ENCODE measurements at places on chromosomes 11 and 22. TPM values are rescaled to one million over a fixed set of nuclear protein-coding genes. Genes with fewer than 3 reads are reported as not detected.

- DNase-seq = no peak
These were observed 652.1 kb upstream of the CHORDC1 start for GRCh38 chr11:90874986-90875385.

GRCh38 chr22:27063406-27063805, 406.0 kb downstream of the MIAT start:
- no peak for DNase-seq

DNA sequence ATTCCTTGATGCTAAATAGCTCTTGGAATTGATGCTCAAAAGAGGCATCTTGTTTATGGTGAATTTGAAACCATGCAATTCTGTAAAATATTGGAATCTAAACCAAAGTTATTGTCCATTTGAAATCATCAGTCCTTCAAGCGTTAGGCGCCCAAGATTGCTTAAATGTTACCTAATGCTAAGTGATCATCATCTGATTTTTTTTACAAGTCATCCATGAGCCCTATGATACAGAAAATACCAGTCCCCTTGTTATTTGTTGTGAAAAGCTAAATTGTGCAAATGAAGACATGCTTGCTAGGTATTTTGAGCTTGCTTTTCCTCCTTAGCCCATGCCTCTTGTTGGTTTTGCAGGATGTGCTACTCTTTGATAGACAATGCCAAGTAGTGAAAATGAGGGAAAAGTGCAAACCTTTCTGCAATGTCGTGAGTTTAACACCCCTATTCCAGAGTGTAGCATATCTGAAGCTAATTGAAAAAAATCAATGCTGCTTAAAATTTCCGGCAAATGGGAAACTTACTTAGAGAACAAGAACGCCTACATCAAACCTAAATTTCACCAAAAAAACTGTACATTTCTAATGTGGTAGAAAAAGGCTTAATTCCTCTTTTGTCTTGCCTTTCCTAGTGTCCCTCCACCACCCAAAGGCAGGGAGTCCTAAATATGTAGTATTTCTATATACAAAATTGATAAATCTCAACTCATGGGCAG, 1.9 kb downstream of the GRK3 start:
- no peak for DNase-seq

- peak; percentile 54 for DNase-seq
These were observed 3.9 kb upstream of the ABCG4 start for GRCh38 chr11:119144825-119145486.

DNA sequence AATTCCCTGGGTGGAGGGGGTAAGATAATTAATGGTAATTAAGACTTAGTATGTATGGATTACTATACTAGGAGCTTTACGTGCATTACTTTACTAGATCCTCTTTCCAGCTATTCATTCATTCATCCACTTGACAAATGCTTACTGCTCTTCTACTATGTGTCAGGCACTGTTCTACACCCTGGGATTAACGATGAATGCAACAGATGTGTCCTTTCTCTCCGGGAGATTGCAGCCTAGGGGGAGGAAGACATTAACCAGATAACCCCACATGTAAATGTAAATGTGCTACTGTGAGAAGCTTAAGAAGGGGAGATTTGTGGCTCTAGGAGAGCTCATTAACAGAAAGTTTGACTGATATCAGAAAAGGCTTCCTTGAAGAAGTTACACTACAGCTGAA, 1.7 kb downstream of the ANKK1 start:
- no peak for DNase-seq

DNA sequence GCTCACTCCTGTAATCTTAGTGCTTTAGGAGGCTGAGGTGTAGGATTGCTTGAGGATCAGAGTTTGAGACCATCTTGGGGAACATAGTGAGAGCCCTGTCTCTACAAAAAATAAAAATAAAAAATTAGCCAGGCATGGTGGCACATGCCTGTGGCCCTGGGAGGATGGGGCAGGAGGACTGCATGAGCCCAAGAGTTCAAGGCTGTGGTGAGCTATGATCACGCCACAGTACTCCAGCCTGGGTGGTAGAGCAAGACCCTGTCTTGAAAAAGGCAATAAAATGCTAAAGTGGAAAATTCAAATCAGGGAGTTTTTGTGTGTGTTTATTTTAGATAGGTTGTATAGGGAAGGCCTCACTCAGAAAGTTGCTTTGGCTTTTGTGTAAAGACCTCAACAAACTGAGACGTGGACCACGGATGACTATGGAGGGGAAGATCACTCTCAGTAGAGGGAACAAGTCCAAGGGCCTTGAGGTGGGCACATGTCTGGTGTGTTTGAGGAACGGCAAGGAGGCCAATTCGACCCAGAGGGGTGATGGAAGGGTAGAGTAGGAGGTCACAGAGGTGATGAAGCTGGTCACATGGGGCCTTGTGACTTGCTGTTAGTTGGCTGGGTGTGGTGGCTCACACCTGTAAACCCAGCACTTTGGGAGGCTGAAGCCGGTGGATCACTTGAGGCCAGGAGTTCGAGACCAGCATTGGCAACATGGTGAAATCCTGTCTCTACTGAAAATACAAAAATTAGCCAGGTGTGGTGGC, 35.7 kb downstream of the WEE1 start:
- no peak for DNase-seq

GRCh38 chr22:19070397-19071169, 51.6 kb downstream of the DGCR2 start:
- DNase-seq = no peak

DNA sequence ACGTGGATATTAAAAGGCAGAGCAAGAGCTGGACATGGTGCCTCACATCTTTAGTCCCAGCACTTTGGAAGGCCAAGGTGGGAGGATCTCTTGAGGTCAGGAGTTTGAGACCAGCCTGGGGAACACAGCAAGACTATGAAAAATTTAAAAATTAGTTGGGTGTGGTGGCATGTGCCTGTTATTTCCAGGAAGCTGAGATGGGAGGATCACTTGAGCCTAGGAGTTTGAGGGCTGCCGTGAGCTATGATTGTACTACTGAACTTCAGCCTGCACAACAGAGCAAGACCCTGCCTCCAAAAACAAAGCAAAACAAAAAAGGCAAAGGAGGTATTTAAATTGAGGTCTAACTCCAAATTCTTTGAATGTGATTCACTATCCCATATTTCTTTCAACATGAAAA, 23.5 kb downstream of the RDX start:
- DNase-seq = no peak

DNA sequence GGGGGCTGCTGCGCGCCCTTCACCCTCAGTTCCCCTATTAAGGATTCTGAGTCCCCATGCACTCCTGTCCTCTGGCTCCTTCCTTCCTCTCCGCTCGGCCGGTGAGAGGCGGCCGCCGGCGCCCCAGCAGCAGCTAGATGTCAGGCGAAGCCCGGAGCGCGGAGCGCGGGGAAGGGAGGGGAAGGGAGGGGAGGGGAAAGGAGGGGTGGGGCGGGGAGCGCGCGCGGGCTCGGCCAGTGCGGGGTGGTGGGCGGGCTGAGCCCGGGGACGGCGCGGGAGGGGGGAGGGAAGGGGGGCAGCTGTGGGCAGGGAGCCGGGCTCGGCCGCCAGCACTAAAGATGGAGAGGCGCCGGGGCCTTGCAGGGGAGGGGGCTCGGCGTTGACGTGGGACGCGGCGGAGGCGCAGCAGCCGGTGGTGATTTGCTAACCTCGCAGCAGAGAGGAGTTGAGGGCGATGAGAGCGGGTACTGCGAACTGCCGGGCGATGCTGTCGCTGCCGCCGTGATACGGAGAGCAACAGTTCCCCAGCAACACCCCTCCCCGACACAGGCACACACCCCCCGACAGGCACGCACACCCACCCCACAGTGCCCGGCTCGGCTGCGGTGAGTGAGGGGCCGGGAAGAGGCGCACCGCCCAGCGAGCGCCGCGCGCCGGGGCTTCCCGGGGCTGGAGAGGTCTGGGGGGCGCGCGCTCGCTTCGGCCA, at the start of gene ZBTB16:
TSS of gene ZBTB16 (plus strand) at position 434 of the 706 bp plus-strand sequence. CDS start 3,590 bp downstream, outside the sequence.
- peak; percentile 85 for DNase-seq

ANO9 gene
- 10.4 TPM for polyA plus RNA-seq

EP300 gene
- 28.3 TPM for polyA plus RNA-seq

CASTOR1 gene
- polyA plus RNA-seq = 4.3 TPM

DNA sequence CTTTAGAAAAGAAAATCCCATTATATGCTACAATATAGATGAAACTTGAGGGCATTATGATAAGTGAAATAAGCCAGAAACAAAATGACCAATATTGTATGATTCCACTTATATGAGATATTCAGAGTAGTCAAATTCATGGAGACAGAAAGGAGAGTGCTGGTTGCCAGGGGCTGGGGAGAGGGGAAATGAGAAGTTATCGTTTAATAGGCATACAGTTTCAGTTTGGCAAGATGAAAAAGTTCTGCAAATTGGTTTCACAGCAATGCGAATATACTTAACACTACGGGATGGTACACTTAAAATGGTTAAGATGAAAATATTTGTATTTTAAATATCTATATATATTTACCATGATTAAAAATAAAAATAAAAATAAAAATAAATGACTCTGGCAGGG, 31.1 kb upstream of the RDX start:
- DNase-seq = no peak

DNA sequence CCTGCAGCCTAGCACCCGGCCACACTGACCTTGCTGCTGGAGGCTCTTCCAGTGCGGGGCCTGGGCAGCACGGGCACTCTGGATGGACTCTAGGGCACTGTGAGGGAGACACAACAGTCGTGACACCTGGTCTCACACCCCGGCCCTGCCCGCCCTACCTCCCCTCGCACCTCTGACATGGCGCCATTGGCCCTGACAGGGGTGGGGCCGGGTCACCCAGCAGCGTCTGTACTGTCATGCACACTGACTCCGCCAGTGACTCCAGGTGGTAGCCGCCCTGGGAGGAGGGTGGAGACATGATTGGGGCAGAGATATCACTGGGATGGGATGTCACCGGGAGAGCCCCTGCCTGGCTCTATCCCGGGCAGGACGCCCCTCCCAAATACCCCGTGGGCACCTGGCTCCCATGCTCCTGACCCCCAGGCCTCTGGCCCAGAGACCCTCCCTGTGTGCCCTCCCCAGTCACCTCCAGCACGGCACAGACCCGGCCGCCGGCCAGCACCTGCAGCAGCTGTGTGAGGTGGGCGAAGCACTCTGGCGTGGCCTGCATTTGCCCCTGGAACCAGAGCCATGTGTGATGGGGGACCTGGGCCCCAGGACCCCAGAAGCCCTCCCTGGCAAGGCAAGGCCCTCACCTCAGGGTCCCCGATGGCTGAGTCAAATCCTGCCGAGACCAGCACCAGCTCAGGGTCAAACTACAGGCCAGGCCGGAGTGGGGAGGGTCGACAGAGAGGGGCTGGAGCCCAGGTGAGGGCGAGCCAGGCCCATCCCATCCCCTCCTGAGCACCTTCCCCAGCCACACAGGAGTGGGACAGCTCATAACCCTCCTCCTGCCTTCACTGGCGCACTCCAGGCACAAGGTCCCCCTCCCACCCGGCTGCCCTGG, 2.6 kb downstream of the HDAC10 start:
- no peak for DNase-seq

GRCh38 chr11:11669233-11669846, 47.5 kb upstream of the GALNT18 start:
- DNase-seq = no peak

C11orf97 gene
- polyA plus RNA-seq = not detected

- no peak for DNase-seq
These were observed 27.3 kb downstream of the SYT7 start for GRCh38 chr11:61553373-61554171.

DNA sequence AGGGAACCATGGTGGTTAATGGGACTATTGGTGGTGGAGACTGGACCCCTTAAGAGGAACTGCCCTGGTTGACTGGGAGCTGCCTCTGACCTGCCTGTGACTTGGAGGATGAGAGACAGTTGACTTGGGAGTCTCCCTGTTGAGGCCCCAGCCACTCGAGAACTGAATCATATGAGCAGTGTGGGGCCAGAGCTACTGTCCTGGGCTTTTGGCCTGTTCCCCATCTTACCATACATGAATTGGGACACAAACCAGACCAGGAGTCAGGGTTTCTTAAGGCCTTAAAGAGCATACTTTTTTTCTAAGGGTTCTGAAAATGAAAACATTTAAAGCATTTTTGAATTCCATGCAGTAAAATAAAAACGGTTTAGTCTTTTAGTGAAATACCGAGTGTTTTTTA, 92.8 kb downstream of the TEAD1 start:
- DNase-seq = no peak

DNA sequence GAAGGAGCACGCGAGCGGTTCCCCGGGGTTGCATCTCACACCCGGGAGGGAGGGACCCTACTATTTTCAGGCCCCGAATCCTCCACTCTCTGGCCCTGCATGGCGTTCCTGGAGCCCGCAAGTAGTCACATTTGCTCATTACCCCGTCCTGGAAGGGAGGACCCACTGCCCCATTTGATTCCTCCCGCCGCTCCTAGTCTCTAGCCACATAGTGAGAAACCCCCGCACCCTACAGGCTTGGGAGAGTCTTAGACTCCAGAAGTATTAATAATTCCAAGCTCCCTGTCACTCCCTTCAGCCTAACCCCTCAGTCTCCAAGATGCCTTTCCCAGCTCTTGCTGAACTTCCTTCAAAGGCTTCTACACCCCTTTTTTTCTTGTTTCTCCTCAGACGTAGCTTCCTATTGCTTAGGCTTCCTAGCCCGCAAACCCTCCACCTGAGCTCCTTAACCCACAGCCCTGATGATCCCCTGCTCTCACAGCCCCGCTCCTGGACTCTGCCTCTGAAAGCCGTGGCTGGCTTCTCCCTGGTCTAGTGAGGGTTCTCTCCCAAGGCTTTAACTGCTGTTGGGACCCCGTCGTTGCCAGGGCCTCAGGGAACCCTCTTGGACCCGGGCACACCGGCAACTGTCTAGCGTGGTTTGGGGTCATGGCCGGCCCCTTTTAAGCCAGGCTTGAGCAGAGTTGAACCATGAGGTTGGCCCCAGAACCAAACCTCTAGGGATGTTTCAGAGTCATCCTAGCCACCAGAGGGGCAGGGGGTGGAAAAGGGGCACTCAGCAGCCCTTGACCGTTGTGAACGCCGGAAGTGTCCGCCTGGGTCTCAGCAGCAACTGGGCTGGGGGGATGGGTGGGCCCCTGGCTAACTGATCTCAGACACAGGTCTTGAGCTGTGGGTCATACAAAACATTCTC, 862 bp downstream of the GGA1 start:
- DNase-seq = peak; percentile 47

DNA sequence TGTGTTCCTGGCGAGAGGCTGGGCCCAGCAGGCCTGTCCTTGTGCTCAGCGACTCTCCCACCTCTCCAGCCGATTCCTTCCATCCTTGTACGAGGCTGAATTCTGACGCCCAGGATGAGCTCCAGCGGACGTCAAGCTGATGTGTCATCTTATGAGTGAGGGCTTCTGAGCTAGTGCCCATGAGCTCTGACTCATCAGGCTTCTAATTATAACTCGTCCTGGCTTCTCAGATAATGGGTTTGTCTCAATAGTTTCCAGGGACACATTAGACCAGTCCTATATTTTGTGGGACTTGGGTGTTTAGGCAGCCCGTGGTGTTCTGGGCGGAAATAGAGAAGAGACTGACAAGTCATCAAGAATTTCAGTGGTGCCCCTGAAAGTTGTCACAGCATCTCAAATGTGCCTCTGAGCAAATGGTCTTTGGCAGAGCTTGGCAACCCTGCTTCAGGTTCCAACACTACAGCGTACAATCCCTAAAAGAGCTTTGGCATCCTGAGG, 108.2 kb upstream of the CD44 start:
- no peak for DNase-seq

OR10A4 gene
- not detected for polyA plus RNA-seq

DNA sequence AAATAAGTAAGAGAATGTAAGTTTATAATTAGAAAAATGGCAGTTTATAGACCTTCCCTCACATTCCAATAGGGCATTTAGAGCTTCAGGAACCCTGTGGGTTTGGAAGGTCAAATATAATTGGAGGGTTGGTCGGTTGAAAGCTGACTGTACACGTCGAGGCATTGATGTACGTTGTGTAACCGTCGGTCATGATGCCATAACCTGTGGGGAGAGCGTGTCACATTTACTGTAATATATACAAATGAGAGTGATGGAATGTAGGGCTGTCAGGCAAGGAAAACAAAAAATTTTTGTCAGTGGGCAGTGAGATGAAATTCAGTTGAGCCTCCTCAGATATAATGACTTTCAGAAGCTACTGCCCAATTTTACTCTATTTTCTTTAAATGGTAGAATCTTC, 88.5 kb downstream of the ARL14EP start:
- no peak for DNase-seq
